GM12892 (cell line): ENCODE measurements at places on chromosomes 2 and 18.

- no peak for DNase-seq
These were observed 27.2 kb downstream of the SLC39A6 start for GRCh38 chr18:36101943-36102342.

- no peak for DNase-seq
These were observed 92.6 kb downstream of the LYPD6 start for GRCh38 chr2:149422991-149423338.

GRCh38 chr2:177629357-177630024, 236.9 kb downstream of the AGPS start:
- DNase-seq: peak; percentile 15

GRCh38 chr2:1300284-1300683, 113.0 kb upstream of the TPO start:
- no peak for DNase-seq

GRCh38 chr18:79420033-79420745, 24.5 kb downstream of the NFATC1 start:
- DNase-seq: no peak

- DNase-seq: no peak
These were observed 90.2 kb downstream of the FAM161A start for GRCh38 chr2:61763605-61764034.

GRCh38 chr2:106701203-106702022, 184.6 kb downstream of the ST6GAL2 start:
- no peak for DNase-seq

DNA sequence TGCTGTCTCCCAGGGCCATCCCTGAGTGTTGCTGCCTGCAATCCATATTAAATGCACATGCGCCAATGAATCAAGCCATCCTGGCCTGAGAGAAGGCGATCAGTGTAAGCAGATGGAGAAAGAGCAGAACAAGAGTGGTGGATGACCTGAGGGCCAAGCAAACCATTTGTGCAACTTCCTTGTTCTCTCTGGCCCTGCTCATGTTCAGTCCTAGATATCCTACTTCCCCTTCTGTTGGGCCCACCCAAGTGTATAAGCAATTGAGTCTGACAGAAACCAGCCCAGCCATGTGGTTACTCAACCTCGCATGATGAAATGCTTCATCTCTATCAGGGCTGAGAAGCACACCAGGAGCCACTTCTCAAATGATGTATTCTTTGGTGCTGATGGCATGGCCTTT, 383.1 kb upstream of the ID2 start:
- DNase-seq: no peak

DNA sequence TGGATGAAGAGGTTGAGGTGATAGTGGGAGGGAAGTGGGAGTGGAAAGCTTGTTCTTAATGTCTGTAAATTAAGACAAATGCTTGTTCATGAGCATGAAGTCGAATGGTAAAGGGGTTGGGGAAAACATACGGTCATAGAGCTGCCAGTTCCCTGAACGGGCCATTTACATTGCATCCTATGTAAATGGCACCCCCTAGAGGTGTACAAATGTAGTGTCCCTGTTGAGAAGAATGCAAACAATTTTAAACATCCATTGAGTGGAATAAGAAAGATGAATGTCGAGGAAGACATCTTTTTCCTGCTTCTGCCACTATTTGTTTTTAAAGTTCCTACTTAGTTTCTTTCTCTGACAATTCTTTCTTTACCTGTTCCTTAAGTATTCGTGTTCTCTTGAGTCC, 155.7 kb downstream of the RDH14 start:
- DNase-seq: no peak

DNA sequence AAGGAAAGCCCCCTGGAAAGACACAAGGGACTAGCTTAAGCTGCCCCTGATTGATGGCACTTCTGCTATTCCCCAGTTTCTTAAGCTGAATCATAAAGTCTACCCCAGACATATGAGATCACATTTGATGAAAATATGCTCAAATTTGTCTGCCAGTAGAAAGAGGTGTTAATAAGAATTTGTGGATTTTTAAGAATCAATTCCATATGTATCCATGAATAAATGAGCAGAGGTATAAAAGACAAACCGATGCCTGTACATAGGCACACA, 119.9 kb downstream of the CCBE1 start:
- no peak for DNase-seq

GRCh38 chr2:149572102-149572953, 15.2 kb downstream of the MMADHC start:
- DNase-seq: no peak

DNA sequence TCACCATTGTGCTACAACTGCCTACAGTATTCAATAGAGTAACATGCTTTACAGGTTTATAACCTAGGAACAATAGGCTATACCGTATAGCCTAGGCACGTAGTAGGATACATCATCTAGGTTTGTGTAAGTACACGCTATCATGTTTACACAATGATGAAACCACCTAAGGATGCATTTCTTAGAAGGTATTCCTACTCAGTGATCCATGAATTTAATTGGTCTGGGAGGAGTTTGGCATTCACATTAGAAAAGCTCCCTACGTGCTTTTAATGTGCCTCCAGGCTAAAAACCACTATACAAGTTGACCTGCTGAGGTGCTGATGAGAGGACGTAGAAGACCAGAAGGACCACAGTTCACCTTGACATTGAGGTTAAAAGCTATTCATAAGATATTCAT, 154.5 kb upstream of the LRRTM1 start:
- DNase-seq: no peak

GRCh38 chr2:191228861-191229260, 16.3 kb upstream of the MYO1B start:
- DNase-seq: no peak

DNA sequence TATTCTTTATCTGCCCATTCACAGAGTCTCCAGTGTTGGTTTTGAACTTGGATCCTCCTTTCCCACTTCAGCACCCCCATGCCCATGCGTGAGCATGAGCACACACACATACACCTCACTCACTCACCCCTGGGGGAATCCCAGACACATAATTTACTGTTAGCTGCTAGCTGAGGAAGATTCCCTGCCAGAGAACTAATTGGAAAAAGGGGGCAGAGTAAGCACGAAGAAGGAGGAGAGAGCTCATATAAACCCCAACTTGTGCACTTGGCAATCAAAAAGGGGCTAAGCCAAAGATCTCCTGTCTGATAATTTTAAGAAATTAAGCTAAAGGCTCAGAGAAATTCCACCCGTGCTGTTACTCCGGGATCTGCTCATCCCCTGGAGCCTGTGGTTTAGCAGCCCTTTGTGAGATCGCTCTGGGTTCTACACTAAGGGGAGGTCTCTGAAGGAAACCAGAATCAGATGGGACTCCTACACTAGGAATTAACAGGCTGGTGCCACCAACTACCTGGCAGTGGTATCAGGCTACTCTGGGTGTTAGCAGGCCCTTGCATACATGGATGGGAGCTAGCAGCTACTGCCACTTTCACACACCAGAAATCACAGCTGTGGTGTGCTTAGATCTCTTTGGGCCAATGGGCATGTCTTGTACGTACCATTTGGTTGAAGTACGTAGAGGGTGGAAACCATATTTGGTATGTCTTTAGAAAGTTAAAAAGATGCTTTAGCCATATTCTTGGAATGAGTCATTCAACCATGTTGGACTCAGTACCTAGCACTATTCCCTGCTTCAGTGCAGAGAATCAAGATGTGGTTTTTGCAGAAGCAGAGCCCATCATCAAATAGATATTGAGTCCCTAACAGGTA, 95.6 kb upstream of the SLC14A2 start:
- no peak for DNase-seq

DNA sequence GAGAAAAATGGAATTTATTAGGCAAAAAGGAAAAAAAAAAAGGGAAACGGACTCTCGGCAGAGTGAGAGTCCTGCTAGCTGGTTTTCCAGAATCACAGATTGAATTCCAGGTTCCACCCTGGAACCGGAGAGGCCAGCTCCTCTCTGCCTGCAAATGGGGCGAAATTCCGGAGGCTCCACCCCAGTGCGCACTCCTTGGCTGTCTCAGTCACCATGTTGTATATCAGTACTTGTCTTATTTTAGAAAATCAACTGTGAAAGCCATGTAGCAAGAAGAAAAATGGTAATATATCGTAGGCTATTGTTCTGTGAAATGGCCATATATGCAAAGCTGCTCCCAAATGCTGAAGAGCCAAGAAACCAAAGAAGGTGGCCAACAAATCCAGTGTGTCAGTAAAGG, 49.4 kb downstream of the CYBRD1 start:
- no peak for DNase-seq

- DNase-seq: no peak
These were observed 99.0 kb downstream of the NETO1 start for GRCh38 chr18:72768681-72769229.

DNA sequence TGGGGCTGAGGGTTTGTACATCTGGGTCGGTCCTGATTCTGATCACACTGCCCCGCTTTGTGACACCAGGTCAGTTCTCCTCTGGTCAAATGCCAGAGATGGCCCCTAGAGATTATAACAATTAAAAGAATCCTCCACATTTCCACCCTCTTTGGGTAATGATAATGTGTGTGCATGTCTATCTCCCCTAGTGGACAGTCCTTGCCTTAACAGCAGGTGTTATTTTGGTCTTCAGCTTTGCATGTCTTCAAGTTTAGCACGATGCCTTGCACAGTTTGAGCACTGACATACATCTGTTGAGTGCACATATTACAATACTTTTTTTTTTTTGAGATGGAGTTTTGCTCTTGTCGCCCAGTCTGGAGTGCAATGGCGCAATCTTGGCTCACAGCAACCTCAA, 25.7 kb upstream of the COX7A2L start:
- DNase-seq: no peak

DNA sequence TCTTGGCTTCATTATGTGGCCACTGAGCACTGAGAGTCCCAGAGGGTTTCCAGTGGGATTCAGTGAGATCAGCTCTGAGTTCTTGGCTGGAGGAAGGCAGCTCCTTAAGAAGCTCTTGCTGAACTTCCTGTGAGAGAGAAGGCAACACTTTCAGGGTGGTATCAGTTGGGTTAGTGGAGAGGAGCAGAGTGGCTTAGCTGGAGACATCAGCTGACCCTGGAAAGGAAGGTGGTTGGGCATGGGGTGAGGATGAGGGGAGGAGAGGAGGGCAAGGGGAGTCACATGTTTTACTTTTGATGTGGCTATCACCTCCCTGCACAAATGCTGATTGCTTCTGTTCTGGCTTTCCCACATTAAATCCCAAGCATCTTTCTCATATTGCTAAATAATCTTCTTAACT, 95.1 kb downstream of the ACOXL start:
- no peak for DNase-seq

DNA sequence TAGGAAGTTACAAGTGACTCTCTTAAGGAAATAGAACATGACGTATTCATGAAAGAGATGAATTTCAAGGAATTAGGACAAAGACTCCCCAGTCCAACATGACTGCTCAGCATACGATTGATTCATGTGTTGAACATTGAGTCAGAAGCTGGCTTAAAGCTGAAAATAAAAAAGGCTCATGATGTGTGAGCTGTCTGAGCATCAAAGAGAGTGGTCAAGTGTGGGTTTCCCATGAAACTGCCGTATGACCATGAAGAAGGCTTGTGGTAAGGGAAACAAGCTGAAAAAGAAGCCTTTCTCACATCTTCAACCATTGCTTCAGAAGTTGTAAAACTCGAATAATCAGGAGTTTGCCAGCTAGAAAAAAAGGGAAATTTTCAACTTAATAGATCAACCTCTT, 201.9 kb upstream of the APCDD1 start:
- no peak for DNase-seq

GRCh38 chr18:58601468-58602266, 27.2 kb downstream of the ALPK2 start:
- no peak for DNase-seq

- DNase-seq: no peak
These were observed 216.9 kb downstream of the UXS1 start for GRCh38 chr2:105977212-105977611.

DNA sequence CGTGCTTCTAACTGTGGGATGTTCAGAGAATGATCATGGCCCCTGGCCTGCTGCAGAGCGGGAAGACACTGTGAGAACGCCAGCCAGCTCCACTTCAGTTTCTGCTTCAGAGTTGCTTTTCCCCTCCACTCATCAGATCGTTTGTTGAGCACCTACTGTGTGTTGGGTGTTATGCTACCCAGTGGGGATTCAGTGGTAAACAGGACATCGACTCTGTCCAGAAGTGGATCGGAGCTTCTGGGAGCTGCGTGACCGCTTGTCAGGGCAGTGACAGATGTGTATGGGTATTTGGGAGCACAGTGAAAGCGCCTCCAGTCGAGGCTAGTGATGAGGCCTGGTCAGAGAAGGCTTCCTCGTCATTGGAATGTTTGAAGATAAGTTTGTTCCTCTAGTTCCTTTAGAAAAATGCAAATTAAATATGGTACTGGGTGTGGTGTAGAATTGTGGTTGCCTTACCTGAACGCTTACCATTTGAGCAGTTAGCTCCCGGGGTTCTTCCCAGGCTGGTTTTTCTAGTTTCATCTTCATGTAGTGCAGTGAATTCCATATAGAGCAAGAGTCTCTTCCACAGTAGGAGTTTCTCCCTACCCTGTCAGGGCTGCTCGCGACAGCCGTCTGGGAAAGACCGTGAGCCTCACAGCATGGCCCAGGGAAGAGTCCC, 2.8 kb downstream of the RAB12 start:
- DNase-seq: no peak

GRCh38 chr2:131004446-131005209, 88.6 kb downstream of the FAM168B start:
- no peak for DNase-seq

- DNase-seq: no peak
These were observed 119.6 kb downstream of the FEZ2 start for GRCh38 chr2:36478332-36478738.

DNA sequence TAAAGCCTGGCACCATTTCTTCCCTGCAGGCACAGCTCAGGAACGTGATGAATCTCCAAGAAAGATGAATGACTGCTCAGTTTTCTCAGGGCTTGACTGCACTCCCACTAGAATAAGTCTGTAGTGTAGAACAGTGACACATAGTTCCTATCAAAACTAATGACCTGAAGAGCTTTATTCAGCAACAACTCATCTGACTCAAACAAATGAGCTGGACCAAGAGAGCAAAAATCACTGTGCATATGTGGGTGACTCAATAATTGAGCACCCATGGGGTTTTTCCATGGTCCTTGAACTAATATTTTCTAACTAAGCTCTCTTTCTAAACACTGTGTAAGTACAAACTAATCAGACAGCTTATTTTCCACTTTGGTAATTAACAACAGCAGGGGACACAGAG, 61.1 kb upstream of the XDH start:
- DNase-seq: no peak

- DNase-seq: no peak
These were observed 3.7 kb upstream of the CRYBA2 start for GRCh38 chr2:218996937-218997336.
